HTR-8/SVneo (cell line): ENCODE measurements at places on chromosomes 4 and X.

DNA sequence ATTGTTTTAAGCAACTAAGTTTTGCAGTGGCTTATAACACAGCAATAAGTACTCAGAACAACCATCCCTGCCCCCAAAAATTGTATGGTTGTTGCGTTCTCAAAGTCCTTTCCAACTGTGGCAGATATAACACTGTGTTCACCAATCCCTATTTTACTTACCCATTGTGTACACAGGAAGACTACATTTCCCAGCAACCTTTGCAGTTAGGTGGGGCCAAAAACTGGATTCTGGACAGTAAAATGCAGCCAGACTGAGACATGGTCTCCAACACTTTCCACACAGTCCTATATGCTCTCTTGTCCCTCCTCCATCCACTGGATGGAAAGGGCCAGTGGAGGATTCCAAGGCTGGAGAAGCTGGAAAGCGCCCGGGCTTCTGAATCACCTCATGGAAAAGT, 523.6 kb downstream of the BCOR start:
- no peak for DNase-seq

DNA sequence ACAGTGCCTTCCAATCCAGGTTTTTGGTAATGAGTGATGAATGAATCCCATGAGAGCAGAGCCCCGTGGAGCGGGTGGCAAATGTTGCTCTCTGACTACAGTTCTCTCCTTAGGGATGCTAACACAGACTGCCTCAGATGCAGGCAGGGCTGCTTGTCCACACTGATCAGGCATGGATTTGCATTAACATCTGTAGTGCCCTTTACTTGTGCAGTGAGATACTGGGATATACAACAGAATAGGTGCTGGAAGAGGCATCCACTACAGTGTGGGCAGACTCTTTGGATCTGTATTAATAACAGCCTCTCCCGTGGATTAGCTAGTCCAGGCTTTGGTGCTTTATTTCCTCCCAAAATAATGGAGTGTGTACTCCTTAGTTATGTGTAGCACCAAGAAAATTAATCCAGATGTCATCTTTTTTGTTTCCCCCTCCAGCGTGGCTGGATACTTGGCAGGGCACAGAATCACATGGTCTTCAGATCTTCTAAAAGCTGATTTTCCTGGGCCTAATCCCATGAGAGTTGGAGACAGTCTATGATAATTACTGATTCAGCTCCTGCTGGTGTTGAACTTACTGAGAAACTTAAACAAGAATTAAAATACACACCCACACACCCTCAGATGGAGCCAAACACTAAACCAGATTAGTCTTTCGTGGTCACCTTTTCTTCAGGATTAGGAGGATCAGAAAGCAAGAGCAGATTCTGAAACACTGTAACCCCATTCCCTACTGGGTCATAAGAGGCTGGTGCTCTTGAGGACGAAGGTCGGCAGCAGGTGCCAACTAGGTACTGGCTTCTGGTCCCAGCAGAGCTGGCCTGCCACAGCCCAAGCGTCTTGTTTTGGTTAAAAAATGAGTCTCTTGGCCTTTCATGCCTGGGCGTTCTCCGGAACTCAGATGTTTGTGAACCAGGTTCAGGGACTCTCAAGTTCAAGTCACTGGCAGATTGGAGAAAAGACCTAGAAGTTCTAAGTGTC, 23.1 kb upstream of the NAP1L5 start:
- DNase-seq, result no peak

- DNase-seq, result peak; percentile 10
These were observed 178.5 kb downstream of the NHS start for GRCh38 chrX:17553469-17553868.

- DNase-seq, result no peak
These were observed 28.3 kb upstream of the GAB1 start for GRCh38 chr4:143308377-143308776.

DNA sequence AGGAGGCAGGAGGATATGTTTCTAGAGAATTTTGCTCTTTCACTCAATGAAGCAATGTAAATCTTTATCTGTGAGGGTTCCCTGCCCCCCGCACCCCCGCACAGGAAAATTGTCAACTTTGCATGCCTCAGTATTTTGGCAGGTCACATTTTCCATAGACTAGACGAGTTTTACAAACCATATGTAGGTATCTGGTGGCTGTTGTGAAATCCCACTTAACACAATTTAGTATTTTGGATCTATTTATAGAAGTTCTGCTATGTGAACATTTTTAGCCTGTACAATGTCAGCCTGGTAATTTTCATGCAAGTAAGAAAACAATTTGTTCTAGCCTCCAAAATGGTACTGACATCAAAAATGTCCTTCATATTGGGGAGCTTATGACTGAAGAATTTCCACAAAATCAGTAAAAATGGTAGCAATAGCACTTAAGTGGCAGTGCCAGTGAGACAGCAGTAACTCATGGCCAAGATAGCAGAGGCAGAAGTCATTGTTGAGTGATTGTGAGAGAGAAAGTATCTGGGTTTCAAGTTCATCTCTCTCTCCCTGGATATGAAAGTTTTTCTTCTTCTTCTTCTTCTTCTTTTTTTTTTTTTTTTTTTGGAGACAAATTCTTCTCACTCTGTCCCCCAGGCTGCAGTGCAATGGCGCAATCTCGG, 12.4 kb upstream of the FRYL start:
- no peak for DNase-seq

- DNase-seq, result no peak
These were observed 134.2 kb downstream of the TSPAN5 start for GRCh38 chr4:98524230-98524629.

GRCh38 chr4:176002007-176002613, 63.5 kb upstream of the WDR17 start:
- DNase-seq, result peak; percentile 60

- no peak for DNase-seq
These were observed 77.6 kb downstream of the COX18 start for GRCh38 chr4:72991873-72992272.

- no peak for DNase-seq
These were observed 3.6 kb downstream of the MECP2 start for GRCh38 chrX:154093965-154094364.

DNA sequence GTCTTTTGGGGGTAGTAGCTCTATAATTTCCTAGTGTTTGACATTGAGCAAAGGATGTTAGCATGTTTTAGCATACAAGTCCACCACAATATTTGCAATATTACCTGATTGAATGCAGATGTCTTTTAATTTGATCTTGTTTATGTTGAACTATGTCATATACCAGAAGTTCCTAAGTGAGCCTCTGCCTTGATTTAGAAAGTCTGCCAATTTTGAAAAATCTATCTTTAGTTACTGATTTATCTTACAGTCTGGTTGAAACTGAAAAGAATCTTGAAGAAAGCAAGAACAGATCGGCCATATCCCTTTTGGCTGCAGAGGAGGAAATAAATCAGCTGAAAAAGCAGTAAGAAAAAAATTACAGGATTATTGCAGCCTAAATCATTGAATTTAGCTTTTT, 18.5 kb downstream of the SPATA18 start:
- no peak for DNase-seq

- DNase-seq, result no peak
These were observed 93.4 kb upstream of the RAPGEF2 start for GRCh38 chr4:159009521-159009920.

GRCh38 chrX:119753639-119754257, 4.6 kb upstream of the SOWAHD start:
- no peak for DNase-seq

- peak; percentile 18 for DNase-seq
These were observed 178.4 kb upstream of the GPRIN3 start for GRCh38 chr4:89486042-89486441.

GRCh38 chr4:40251366-40251765, 54.5 kb downstream of the RHOH start:
- DNase-seq, result peak; percentile 35

DNA sequence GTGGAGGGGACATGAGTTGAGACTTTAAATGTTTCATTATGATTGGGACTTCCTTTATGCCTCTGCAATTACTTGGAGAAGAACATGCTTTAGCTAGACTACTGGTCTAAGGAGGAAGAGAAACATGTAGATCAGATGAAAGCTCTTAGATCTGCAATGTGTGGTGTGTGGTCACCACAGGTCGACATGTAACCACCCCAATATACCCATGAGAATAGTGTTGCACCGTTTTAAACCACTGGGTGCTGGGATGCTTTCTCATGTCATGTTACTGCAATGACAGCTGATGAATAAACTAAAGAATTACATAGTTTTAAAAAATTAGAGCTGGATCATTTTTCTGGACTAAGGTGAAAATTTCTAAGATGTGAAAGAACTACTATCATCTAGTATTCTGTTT, 1039.7 kb downstream of the RAPGEF2 start:
- no peak for DNase-seq

DNA sequence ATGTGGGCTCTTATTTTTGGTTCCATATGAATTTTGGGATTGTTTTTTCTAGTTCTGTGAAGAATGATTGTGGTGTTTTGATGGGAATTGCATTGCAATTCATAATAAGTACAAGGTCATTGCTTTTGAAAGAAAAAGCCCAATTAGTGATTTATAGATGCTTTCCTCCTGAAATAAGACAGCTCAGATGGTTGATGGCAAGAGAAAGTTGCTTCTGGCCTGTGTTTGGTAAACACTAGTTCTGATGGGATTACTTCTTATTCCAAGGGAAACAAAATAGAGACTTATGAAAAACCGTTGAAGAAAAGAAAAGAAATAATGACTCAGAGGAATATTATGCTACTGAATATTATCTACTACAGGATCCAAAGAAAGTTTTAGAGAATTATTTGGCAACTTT, 144.9 kb downstream of the SPANXA1 start:
- no peak for DNase-seq

- no peak for DNase-seq
These were observed 4.6 kb downstream of the MMAA start for GRCh38 chr4:145623831-145624230.

DNA sequence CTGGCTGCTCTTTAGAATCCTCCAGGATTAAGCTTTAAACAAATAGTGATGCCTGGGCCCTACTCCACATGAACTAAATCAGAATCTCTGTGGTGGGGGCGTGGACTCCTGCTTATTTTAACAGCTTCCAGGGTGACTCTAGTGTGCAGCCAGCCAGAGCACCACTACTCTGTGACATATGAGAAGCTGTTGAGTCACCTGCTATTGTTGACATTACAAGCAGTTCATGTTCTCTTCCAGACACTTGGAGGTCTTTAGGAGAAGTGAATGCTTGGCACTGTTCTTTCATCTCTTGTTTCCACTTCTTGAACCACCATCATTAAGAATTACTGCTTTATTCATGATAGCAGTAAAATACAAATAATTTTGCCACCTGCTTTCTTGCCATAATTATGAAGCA, 426 bp upstream of the C4orf51 start:
- peak; percentile 47 for DNase-seq

DNA sequence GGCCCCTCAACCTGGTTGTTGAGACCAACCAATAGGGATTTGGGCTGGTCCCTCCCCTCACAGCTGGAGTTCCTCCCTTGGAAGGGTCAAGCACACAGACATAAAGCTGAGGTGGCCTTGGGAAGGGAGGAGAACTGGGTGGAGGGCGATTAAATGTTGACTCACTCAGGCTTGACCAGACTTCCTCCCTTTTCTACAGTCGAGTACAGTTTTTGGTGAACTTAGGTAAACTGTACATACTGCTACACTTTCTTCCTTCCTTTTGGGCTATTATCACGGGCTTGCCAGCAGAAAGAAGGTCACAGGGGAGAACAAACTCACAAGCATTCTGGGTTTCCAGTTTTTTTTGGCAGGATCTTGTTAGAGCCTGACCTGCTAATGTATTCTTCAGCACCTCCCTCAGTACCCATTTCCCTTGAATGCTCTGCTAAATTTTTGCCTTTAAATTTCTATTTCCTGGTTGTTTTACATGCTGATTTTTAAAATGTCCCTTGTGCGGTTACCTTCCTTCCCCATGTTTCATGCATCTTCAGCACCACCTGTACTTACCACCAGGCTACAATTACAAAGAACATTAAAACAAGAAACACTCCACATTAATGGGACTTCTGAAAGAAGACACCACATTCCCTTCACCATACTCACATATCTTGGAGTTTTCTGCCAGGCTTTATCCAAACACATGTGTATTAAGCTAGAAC, 135.2 kb upstream of the RASGEF1B start:
- no peak for DNase-seq

GRCh38 chr4:20283039-20283438, 31.3 kb downstream of the SLIT2 start:
- no peak for DNase-seq

- no peak for DNase-seq
These were observed 160.2 kb upstream of the KLF3 start for GRCh38 chr4:38503689-38504395.

DNA sequence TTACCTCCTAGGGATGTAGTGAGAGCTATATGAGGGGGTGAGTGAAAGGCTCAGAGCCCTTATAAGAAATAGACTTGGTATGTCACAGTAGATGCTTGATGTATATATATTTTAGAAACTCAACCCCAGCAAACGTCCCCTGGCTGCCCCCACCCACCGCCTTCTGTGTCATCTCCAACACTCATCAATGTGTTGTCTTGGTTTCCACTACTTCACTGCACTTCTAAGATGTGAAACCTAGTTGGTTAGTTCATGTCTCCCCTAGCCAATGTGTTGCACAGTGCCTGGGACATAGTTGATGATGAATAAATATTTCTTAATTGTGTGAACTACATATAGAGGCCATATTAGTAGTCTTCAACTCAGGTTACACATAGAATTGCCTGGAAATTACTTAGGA, 4.4 kb downstream of the FGFBP2 start:
- DNase-seq, result no peak

DNA sequence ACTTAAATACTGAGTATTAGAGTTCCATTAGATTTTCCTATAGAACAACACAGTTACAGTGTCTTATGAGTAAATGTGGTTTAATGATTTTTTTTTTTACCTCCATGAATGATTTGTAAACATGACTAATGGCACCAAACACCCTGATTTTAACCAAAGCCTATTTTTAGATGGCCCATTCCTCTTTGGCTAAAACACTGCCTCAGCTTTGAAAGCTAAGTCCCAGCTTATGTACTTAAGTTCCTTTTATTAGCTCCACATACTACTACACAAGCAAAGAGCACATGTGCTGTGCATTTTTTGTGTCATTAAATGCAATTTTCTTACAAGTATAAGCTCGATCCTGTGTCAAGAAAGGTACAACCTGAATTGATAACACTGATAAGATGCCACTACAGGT, 575.6 kb upstream of the PITX2 start:
- DNase-seq, result no peak

DNA sequence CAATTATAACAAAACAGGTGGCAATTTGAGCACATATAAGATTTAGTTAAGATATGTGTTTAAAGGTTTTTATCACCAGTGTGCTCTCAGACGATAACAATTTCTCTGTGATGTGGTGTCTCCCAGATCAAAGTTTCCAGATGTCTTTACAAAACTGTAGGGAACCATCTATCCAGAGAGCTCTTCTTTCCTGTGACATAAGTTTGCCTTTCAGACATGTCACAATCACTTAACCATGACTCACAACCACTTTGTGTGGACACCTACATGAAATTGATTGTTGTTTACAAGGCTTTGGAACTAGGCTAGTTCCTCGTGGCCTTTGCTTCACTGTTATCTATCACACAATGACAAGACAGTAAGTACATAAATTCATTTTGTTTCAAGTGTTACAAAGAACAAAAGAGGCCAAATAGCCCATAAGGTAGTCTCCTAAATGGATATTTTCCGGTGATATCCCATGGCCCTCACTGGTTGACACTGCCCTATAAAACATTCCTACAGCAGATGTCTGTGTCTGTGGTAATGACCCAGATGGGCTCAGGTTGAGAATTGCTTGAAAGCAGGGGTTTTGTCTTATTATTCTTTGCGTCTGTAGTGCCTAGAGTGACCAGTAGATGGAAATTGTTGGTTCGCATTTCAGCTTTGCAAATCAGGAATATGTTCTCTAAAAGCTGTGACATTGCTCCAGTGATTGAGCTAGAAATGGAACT, 297.8 kb upstream of the FAM241A start:
- DNase-seq, result no peak

- peak; percentile 28 for DNase-seq
These were observed 29.5 kb downstream of the SH3TC1 start for GRCh38 chr4:8228319-8229250.
